AG09309 (cell line): ENCODE measurements at places on chromosomes 13 and 19.
A peak's percentile ranks its signal among the peaks of the same experiment; 100 is the strongest.

- DNase-seq, result no peak
These were observed 135.6 kb downstream of the PRR20E start for GRCh38 chr13:57302604-57303003.

DNA sequence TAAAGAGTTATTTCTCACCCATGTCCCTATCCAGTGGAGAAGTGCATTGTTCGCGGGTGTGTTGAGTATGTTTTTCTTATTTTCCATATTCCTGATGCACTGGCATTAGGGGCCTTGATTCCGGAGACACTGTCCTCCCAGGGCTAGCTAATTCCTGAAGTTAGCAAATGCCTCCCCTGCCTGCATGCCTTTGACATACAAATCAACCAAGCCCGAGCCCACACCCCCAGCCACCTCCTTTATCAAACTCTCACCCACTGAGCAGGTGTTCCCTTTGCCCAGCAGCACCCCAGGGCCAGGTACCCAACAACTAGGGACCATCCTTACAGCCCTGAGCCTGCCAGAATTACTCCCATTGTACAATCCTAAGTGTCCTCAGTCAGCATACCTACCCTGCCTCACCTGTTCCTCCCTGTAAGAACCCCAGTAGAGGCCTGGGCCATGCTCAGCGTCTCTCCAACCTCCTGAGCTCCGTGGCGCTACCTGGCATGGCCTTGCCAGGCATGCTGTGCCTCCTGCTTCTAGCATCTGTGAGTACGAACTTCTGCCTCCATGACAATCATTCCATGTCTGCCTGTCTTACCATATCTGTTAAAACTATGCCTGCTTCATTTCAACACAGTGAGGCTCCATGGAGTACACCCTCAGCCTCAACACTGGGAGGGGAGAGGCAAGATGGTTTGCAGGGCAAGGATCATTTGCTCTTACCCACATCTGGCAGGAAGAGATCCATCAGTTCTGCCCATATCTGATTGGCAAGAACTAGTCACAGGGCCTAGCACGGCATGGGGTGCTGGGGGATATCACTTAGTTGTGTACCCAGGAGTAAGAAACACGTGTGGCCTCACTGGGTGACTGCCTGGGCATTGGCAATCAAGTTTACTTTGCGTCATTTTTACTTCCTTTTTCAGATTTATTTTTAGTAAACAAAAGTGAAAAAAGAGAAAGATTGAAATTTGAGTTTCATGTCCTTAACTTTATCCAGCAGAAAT, 203.9 kb downstream of the SHISA2 start:
- DNase-seq, result no peak

GRCh38 chr13:27783111-27783510, 9.2 kb upstream of the GSX1 start:
- DNase-seq, result no peak

DNA sequence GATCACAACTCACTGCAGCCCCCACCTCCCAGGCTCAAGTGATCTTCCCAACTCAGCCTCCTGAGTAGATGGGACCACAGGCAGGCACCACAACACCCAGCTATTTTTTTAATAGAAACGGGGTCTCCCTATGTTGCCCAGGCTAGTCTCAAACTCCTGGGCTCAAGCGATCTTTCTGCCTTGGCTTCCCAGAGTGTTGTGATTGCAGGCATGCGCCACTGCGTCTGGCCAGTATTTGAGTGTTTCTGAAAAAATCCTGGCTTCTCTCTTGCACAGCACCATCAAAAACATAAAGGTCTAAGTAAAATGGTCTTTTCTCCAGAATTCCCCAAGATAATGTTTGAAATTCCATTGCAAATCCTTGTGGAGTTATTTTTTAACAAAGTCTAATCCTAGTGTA, 47.8 kb downstream of the ELF1 start:
- no peak for DNase-seq

DNA sequence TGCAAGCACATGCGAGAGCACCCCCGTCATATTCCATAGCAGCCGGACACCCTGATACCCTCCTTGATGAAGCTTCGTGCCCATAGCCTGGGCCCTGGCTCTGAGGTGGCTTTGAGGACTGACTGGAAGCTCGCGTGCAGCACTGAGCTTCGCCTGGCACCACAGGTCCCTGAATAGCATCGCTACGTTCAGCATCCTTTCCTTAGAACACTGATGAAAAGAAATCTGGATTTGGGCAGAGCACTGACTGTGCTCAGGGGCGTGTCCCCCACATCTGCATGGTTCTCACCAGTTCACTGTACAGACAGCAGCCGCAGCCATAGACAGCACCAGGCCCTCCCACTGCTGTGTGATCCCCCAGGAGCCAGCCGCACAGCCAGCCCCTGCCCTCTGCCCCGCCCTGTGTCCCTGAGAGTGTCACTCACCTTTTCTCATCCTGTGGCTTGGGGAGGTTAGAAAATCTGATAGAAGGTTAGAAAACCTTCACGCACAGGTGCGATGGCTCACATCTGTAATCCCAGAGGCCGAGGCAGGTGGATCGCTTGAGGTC, 49.3 kb upstream of the SPACA7 start:
- DNase-seq, result no peak

DNA sequence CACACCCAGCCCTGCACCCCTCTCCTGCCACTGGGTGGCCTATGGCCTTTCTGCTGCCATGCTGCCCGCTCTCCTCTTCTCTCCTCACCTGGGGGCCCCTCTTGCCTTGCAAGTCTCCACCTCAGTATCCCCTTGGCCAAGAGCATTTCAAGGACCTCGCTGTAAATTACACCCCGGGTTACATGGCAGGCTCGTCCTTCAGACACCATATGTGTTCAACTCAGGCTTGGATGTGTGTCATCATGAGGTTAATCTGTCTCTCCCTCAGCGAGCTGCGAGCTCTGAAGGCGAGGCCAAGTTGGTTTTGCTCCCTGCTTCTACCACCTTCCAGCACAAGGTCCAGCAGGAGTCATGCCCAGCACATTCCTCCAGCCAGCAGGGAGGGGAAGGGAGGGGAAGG, 74.8 kb upstream of the TM9SF2 start:
- DNase-seq, result no peak

DNA sequence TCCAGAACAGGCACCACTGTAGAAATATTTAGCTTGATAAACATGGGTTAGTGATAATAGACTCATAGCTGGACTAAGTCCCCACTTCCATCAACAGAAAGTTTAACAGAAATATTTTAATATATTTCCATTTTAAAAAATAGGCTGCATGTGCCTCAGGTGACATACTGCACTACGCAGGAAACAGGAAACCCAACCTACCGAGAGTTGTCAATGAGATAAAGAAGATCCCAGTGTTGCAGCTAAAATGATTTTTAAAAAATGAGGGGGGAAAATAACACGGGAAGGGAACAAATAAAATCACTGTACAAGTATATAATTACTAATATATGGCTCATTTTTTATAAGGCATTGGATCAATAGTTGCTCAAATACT, 154.8 kb downstream of the TBC1D4 start:
- DNase-seq, result no peak

DNA sequence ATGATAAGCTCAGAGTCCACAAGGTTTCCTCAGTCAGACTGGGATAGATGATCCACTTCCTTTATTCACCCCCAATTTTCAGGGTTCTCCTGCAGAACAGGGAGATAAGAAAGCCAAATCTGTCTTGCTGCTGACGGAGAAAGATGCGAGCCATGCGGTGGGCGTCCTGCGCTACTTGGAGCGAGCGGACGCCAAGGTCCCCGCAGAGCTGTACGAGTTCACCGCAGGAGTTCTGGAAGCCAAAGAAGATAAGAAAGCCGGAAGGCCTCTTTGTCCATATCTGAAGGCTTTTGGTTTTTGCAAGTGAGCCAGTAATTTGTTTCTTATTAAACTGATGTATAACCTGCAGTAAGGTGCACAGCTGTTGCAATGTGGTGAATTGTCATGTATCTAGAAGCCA, 66.7 kb downstream of the SLC7A9 start:
- DNase-seq, result no peak

- no peak for DNase-seq
These were observed 98.9 kb upstream of the SGCG start for GRCh38 chr13:23081901-23082300.

- DNase-seq, result no peak
These were observed 1.5 kb downstream of the TTC9B start for GRCh38 chr19:40216777-40217026.

GRCh38 chr13:28136916-28137315, 1.4 kb upstream of the PAN3 start:
- no peak for DNase-seq

- no peak for DNase-seq
These were observed 585.5 kb downstream of the KCTD12 start for GRCh38 chr13:76300688-76301087.

GRCh38 chr13:31045286-31046081, 113.0 kb downstream of the TEX26 start:
- DNase-seq, result peak; percentile 76

DNA sequence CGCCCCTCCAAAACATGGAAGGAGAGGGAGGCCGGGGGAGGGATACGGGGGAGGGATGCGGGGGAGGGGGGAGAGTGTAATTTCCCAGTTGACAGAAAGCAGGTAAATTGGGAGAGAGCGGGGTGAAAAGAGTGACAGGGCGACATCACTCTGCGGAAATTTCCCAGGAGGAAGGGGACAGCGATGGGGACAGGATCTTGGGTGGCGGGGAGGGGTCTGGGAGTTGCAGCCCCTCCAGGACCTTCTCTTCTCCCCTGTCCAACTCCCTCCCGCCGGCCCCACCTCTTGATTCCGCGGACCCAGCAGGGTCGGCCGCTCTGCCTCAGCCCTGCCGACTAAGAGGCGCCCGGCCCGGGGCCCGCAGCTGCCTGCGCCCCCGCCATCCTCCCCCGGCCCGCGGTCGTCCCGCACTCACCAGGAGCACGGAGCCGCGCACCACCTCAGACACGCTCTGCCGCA, 108.0 kb upstream of the DOCK9 start:
- DNase-seq, result no peak

DNA sequence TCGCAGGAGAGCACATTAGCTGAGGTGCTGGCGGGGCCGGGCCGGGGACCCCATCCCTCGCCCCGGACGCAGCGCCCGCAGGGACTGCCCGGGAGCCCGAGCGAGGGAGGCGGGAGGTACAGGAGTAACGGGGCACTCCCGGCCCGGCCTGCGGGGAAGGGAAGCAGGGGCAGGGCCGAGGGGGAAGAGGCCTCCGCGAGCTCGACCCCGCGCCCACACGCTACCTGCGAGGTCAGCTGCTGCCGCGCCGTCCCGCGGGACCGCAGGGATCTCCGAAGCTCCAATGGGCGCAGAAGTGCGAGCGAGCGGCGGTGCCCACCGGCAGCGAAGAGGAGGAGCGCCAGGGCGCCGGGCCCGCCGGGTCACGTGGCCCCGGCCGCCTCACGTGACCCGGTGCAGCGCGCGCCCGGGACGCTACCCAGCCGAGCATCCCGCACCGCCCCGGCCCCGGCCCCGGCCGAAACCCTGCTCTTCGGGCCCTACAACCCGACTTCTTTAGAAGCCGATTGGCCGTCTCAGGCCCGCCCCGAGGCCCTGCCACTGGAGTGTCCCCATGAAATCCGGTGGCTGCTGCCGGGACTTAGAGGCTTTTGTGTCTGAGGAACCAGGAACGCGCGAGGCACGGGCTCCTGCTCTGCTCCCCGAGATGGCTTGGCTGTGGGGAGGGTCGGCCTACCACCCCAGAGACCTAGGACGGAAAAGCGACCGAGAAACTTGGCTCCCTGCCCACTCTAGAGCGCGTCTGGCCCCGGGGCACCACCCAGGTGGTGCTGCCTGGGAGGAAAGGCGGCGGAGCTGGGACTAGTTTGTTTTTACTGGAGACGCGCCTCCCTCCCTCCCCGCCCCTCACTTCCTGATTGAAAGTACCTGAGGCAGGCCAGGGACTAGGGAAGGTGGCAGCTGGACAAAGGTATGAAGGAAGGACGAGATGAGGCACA, at the start of gene RCBTB1:
Gene RCBTB1 (minus strand): TSS at position 339 of the 938 bp plus-strand sequence. CDS start 18,279 bp downstream, outside the sequence.
- no peak for DNase-seq

DNA sequence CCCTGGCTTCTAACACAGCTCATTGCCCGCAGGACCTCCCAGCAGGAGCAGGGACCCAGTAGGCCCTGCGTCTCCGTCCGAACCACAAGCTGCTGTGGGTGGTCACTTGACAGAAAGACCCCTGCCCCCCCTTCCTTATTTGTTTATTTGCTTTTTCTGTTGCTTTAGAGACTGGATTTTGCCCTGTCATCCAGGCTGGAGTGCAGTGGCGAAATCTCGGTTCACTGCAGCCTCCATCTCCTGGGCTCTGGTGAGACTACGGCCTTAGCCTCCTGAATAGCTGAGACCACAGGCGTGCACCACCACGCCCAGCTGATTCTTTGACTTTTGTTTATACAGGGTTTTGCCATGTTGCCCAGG, 7.6 kb upstream of the PTBP1 start:
- no peak for DNase-seq

DNA sequence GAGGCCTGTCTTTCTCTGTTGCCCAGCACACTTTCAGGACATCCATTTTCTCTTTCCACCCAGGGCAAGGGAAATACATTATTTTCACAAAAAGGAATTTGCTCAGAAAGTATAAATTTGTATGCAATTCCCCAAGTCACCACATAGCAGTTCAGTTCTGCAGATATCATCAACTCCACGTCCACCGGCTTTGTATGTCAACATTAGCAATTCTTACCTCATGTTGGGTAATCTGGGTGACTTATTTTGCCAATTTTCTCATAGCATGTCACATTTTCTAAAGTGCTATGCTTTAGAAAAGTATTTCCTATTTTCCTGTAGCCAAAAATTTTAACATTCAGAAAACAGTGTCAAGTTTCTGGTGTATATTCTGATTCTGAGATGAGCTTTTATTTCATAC, 501.8 kb downstream of the EFNB2 start:
- peak; percentile 54 for DNase-seq

- DNase-seq, result no peak
These were observed 27.5 kb upstream of the UBE2L5 start for GRCh38 chr13:30394751-30395191.

DNA sequence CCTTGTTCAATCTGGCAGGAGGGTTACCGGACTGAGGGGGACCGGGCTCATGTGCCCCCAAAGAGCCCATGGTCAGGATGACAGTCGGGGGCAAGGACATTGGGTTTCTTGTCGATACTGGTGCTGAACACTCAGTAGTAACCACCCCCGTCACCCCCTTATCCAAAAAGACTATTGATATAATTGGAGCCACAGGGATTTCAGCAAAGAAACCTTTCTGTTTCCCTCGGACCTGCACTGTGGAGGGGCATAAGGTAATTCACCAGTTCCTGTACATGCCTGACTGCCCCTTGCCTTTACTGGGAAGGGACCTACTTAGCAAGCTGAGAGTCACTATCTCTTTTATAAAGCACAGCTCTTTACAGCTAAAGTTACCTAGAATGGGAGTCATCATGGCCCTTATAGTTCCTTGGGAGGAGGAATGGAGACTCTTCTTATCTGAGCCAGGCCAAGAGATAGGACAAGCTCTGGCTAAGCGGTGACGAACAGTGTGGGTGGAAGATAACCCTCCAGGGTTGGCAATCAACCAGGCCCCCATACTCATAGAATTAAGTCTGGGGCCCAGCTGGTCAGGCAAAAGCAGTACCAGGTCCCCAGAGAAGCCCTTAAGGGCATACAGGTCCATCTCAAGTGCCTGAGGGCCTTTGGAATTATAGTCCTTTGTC, 603.7 kb downstream of the UQCRFS1 start:
- DNase-seq, result no peak

GRCh38 chr19:38503077-38503410, 69.6 kb downstream of the RYR1 start:
- no peak for DNase-seq

- no peak for DNase-seq
These were observed 77.3 kb upstream of the LSM14A start for GRCh38 chr19:34094960-34095359.
